ENCODE measurements at places on chromosomes 11 and 22.
A peak's percentile ranks its signal among the peaks of the same experiment; 100 is the strongest.

DNA sequence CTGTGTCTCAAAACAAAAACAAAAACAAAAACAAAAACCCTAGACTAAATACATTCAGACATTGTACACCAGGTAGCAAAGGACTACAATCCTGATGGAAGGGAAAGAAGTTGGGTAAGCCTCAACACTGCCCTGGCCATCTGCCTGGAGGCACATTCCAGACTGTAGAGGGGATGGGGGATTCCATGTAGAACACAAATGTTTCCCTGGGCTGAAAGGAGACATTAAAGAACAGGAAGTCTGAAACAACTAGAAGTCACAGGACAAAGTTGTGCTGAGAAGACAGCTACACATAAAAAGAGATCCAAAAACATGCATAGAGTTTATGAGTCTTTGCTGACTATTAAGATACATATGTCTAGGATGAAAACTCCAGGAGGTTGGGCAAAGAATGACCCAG, 83.9 kb downstream of the RRAS2 start:
- DNase-seq = no peak

GRCh38 chr11:70751142-70751734, 352.9 kb downstream of the CTTN start:
- DNase-seq = no peak

DNA sequence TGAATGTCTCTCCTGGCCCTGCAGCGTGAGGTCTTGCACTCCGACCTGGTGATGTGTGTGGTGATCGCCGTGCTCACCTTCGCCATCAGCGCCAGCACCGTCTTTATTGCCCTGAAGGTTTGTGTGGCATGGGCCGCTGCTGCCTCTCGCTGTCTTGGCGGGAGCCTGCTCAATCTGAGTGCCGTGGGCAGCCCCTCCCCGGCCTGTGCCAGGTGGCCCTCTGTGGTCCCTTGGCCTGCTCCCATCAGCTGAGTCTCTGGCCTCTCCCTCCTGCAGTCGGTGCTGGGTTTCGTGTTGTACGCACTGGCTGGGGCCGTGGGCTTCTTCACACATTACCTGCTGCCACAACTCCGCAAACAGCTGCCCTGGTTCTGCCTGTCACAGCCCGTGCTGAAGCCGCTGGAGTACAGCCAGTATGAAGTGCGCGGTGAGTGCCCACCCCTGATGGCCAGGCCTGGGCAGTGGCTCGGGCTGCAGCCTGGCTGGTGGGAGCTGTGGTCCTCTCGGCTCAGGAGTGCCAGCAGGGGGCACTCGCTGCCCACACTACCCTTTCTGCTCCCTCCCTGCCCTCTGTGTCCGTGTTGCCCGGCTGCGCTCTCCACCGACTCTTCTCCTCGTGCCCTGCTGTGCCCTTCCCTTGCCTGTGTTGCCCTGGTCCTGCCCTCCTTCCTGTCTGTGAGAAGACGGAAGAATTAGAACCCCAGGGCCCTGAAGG, 10.2 kb downstream of the PCNX3 start:
- DNase-seq = no peak

DNA sequence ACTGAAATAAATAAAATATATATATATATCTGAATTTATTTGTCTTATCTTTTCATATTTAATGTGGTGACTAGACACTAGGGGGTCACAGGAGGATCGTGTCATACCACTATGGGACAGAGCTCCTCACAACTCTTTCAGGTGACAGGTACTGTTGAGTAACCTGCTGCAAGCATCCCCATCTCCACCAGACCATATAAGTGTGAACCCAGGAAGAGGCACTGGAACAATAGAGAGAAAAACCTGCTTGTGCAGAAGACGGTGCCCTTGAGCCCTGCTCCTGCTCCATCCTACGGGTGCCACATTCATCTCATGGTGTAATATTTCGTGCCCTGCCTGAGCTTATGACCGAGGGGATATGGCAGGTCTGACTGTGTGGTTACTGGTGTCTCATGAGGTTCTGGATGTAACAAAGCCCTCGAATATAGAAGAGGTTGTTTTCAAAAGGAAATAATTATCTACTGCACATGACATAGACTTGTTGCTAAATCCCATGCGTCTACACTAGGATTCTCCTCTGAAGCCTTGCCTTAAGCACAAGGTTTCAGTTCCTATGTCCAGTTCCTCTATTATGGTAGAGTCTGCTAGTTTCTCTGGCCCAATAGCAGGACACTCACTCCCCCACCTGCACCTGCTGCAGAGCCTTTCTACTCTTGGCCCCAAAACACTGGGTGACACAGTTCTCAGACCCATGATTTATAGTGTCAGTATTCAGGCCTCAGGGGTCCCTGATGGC, 70.4 kb downstream of the GGTLC2 start:
- no peak for DNase-seq

- no peak for DNase-seq
These were observed 12.1 kb downstream of the C11orf86 start for GRCh38 chr11:66987158-66987620.

DNA sequence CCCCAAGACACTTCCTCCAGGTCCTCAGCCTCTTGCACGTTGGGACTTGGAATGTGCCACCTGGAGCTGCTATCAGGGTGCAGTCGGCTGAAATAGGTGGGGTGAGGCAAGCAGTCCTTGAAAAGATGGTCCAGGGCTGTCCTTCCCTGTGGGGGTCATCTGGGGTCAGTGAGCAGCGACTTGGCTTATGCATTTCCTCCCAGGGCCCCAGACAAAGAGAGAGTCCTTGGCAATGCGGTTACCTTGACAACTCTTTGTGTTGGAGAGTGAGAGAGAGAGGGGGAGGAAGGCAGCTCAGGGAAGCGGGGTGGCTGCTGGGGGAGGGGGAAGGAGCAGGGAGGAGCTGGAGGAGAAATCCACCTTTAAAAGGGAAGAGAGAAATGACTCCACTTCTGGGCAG, 93.8 kb downstream of the MIAT start:
- DNase-seq = no peak

DNA sequence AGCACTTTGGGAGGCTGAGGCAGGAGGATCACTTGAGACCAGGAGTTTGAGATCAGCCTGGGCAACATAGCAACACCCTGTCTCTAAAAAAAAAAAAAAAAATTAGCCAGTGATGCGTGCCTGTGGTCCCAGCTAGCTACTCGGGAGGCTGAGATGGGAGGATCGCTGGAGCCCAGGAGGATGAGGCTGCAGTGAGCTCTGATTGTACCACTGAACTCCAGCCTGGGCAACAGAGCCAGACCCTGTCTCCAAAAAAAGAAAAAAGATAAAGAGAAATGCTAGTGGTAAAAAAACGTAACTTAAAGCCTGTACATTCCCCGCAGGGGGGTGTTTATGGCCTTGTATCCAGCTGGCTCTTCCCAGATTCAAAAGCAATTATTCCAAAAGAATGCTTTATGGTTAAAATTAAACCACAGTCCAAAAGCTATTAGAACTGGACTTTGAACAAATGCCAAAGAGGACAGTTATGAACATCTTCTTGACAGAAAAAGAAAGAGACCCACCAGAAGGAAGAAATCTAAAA, 16.4 kb upstream of the SNX32 start:
- DNase-seq = no peak

DNA sequence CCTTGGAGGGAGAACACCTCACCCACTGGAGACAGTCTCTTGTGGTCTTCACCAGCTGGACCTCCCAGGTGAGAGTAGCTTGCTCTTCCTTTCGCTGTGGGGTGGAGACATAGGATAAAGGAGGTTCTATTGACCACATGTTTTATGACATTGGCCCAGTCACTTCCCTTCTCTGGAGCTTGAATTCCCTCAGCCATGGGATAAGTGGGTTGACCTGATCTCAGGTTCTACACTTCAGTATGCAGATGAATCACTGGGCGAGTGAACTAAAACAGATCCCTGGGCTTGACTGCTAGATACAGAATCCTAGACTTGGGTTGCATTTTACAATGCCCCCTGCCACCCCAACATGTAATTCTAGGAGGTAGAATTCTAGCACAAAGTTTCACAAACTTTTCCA, 54.8 kb upstream of the PRSS23 start:
- DNase-seq = no peak

DNA sequence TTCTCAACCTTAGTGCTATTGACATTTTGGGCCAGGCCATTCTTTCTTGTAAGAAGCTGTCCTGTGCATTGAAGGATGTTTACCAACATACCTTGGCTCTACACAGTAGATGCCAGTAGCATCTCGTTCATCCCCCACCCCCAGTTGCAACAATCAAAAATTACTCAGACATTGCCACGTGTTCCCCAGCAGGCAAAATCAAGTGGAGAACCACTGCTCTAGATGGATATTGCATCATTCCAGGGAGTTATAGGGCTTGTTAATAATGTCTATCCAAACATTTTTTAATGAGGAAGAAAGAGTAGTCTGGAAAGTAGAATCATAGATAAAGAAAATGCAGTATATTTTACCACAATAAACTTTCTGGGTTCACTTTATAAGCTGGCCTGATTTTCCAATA, 64.1 kb downstream of the PRMT3 start:
- no peak for DNase-seq

DNA sequence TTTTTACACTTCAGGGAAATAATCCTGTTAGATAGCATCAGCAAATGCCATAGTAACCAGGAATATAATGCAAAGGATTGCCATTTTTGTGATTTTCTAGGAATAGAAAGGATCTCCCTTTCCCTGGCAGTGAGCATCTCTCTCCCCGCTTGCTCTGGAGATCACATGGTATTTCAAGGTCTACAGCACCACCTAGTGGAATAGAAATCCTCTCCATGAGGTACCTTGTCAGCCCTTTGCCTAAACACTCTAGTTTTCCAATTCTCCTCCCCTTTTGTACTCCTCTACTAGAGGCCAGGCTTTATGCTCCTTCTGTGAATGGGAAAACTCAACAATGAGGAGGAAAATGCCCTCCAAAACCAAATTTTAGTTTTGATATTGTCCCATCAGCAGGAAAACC, 78.4 kb downstream of the XRRA1 start:
- no peak for DNase-seq

DNA sequence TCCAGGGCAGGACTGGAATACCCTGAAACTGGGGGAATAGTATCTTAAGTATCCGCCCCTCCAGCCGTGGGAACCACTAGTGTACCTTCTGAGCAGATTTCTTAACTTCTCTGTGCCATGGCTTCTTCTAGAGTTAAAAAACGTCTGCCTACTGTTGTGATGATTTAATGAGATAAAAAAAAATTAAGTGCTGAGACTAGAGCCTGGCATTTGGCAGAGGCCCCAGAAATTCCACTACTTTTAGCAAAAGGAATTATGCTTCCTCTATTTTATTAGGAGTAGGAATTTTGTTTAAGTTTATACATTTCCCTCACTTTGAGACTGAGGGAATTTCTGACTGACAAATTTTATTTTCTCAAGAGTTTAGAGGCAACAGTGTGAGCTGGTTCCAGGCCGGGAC, 371.2 kb upstream of the B3GAT1 start:
- DNase-seq = no peak

DNA sequence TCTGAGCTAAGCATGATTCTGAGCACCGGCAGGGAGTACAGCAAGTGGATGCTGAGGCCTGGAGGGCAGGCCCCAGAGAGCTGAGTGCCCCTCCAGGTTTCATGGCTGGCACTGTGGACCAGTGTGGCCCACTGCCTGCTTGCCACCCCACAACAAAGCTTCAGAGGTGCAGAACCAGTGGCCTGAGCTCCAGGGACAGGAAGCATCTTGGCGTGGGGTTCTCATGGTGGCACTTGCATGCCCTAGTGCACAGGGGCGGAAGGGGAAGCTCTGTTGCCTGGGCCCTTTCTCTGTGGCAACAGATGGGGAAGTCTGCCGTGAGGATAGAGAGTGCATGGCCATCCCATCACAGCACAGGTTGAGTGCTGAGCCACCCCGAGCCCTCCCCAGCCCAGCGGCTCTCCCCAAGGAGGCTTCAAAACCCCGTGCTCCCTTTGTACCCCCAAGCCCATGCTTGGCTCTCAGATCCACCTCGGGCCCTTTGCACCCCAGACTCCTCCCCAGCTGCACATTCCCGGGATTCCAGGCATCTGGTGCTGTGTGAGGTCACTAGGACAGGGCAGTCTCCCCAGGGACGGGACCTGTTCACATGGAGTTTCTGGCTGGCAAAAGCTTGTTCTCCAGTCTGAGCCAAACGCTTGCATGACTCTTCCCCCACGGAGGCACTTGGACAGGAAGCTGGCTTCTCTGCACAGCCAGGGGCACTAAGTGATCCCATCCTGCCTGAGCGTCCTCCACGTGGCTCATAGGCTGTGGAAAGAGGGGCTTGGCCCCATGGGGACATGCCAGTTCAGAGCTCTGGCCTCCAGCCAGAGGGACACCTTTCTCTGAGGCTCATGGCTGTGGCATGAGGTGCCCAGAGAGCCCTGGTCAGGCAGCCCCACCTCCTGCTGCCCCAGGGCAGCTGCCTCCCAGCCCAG, 4.2 kb downstream of the SLC25A1 start:
- peak; percentile 61 for DNase-seq

- DNase-seq = no peak
These were observed 198.8 kb upstream of the SEZ6L start for GRCh38 chr22:25970374-25970911.

GRCh38 chr22:22691716-22692701, 47.6 kb downstream of the GGTLC2 start:
- DNase-seq = no peak

DNA sequence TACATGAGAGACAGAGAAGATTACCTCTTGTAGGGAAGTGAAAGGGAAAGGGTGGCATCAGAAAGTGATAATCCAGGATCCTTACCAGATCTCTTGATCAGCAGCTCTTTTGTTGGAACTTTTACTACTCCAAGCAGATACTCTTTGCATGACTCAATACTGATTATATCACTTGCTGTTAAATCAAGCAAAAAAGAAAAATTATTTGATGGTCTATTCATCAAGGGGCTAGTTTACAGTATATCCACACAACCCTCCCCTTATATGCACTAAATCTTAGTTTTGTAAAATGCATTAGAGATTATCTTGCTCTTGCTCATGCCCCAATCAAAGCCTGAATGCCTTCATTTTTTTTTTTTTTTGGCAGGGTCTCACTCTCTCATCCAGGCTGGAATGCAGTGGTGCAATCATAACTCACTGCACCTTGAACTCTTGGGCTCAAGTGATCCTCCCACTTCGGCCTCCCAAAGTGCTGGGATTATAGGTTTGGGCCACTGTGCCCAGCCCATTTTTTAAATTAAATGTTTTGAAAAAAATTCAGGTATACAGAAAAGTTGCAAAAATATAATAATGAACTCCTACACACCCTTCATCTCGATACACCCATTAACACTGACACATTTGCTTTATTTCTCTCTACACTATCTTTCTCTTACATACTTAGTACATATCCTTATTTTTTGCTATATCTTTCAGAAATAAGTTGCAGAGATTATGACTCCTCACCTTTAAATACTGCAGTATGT, 76.1 kb upstream of the UCP3 start:
- no peak for DNase-seq

- no peak for DNase-seq
These were observed 18.1 kb downstream of the CERK start for GRCh38 chr22:46719921-46720320.

GRCh38 chr11:16841984-16842383, 103.5 kb downstream of the C11orf58 start:
- no peak for DNase-seq

- no peak for DNase-seq
These were observed 2.9 kb downstream of the C11orf87 start for GRCh38 chr11:109424901-109425300.

Measured in HS-27A (cell line).